ENCODE measurements at places on chromosomes 1 and 21.

- DNase-seq = no peak
Measured at GRCh38 chr21:33948951-33949444, 33.4 kb upstream of the ATP5PO start.

- peak; percentile 32 for DNase-seq
Measured at GRCh38 chr1:153465811-153466636, 5.6 kb upstream of the S100A7 start.

- no peak for DNase-seq
Measured at GRCh38 chr1:245418077-245418476, 263.3 kb downstream of the KIF26B start.

GRCh38 chr21:21806711-21807597 is 808.7 kb downstream of the NCAM2 start:
- no peak for DNase-seq

DNA sequence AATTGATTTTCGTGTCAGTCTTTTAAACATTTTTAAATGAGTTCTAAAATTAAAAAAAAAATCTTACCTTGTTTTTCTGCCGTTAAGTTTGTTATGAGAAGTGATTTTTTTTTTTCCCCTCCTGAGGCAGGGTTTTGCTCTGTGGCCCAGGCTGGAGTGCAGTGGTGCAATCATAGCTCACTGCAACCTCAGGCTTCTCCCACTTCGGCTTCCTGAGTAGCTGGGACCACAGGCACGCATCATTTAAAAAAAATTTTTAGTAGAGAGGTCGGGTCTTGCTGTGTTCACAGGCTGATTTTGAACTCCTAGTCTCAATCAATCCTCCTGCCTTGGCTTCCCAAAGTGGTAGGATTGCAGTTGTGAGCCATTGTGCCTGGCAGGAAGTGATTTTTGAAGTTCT is 41.1 kb downstream of the MTR start:
- no peak for DNase-seq

DNA sequence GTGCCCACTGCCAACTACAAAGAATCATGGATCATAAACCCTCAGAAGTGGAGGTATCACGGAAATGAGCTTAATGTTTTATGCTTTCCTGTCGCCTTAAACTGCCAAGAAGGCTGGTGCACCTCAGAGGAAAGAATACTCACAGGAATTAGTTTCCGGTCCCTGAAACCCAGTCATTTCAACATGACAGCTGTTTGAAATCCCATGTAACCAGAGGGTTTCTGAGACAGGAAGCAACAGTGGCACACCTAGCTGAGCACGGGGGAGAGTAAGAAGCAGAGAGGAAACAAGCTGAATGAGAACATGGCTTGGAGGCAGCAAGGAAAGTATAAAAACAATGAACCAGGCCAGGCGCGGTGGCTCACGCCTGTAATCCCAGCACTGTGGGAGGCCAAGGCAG is 3.9 kb downstream of the JAK1 start:
- DNase-seq = no peak

DNA sequence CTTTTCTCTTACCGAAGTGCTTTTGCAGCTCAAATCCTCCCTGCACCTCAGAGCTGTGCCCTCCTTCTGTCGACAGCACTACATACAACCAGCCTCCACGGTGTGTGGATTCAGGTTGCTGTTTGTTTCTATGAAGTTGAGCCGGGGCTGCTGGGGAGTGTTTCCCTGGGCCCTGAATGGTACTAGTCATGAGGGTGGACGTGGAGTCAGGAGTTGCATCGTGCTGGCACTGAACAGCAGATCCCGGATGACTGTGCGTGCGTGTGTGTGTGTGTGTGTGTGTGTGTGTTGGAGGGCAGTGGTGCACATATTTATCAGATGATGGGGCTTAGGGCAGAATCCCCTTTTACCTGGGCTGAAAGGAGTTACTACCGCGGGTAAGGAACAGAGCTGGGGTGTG is 47.0 kb downstream of the ACTL8 start:
- no peak for DNase-seq

DNA sequence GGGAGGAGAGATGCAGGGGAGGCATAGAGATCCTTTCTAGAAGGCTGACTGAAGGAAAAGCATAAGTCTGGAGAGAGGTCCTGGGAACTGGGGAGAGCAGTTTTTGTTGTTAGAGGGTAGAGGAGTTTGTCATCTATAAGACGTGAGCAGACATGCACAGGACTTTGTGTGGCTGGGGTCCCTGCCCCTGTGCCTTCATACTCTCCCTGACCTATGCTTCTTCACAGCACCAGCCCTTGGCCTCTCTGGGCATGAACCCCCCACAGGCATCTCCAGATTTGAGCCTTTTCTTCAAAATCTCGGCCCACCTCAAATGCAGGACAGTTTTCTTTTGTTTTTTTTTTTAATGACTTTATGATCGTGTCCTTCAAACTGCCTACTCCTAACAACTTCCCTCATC is 79.9 kb downstream of the EVA1C start:
- no peak for DNase-seq

DNA sequence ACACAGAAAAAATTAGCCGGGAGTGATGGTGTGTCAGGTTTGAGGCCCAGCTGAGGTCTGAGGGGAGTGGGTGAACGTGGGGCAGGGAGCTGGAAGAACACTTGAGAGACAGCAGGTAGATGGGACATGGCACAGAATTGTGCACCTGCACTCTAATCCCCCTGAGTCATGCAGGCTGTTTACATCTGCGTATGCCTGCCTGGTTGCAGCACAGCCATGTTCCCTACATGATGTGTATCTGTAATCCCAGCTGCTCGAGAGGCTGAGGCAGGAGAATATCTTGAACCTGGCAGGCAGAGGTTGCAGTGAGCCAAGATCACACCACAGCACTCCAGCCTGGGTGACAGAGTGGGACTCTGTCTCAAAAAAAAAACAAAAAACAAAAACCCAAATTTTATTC is 44.8 kb downstream of the ATP5PO start:
- DNase-seq = no peak

DNA sequence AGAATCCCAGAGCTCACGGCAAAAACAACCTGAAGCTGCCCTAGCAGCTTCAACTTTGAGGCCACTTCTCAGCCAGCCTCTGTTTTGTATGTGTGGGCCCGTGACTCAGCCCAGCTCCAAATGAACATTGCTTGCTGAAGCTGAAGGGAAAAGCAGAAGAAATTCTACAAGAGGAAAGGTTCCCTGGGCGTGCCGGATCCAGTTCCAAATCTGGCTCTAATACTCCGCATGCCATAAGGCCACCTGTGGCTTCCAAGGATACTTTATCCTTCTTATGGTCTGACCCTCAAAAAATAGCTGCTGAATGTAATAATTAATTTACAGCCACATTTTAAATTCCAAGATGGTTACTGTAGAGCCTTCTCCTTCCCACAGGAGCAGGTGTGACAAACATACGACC is 24.3 kb downstream of the TSPAN2 start:
- DNase-seq = no peak

- DNase-seq = no peak
Measured at GRCh38 chr21:38794978-38795377, 10.8 kb upstream of the ETS2 start.

- no peak for DNase-seq
Measured at GRCh38 chr1:91784191-91784590, 101.8 kb downstream of the TGFBR3 start.

- no peak for DNase-seq
Measured at GRCh38 chr21:44199448-44199847, 41.3 kb downstream of the ICOSLG start.

GRCh38 chr1:172357753-172358385 is 62.6 kb upstream of the C1orf105 start:
- DNase-seq = no peak

- DNase-seq = no peak
Measured at GRCh38 chr1:36880155-36881067, 153.9 kb downstream of the GRIK3 start.

- no peak for DNase-seq
Measured at GRCh38 chr1:214400131-214400530, 119.2 kb downstream of the SMYD2 start.

DNA sequence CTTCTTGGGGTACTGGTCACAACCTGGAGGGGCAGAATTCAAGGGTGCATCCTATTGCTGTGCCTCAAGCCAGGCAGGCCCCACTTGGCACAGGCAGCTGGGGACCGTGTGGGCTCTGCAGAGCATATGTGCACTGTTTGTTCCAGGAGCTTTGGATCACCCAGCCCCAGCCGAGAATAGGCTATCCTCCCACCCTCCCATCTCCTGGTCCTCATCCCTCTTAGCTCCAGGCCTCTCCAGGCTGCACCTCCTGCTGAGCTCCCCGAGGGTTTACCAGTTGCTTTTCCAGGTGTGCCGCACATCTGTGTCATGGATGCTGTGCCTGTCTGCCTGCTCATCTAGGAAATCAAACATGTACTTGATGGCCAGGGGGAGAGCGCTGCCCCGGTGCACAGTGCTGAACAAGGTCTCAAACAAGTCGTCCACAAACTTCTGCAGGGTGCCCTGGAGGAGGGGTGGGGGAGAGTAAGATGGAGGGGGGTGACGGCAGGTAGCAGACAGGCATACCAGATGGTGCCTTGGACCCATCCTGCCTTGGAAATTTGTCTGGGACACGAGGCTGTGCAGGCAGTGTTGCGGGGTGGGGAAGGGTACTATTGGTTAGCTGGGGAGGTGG is 120.5 kb upstream of the CD34 start:
- DNase-seq = no peak

DNA sequence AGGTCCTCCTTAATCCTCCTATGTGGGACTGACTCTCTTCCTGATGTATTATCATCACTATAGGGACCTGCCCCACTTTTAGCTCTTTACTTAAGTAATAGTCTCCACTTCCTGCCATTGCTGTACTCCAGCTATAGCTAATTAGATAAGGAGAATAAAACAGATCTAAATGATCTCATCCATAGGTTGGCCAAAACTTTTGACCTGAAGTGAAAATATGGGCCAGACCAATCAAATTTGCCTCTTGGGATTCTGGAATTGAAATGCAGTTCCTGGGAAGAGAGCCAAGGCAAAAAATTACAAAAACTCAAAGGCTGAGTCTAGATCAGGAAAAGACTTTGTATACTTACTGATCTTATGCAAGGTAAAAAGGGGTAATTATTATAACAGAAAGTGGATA is 36.1 kb upstream of the PDE4B start:
- no peak for DNase-seq

DNA sequence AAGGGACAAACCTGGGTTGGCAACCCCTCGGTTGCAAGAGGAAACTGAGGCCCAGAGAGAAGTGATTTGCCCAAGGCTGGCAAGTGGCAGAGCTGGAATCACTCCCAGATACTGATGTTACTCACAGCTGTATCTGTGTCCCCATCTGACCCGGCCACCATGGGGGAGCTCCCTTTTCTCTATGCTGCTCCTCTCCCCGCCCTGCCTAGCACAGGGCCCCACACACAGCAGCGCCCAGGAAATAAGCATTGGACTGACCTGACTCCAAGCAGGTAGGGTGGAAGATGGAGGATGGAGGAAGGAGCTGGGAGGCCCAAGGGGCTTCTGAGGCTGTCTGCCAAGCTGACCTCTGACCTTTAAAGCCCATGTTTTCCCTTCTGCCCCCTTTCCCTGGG is 3.0 kb upstream of the FBLIM1 start:
- DNase-seq = no peak

- no peak for DNase-seq
Measured at GRCh38 chr1:33005838-33006421, 30.8 kb downstream of the AK2 start.

DNA sequence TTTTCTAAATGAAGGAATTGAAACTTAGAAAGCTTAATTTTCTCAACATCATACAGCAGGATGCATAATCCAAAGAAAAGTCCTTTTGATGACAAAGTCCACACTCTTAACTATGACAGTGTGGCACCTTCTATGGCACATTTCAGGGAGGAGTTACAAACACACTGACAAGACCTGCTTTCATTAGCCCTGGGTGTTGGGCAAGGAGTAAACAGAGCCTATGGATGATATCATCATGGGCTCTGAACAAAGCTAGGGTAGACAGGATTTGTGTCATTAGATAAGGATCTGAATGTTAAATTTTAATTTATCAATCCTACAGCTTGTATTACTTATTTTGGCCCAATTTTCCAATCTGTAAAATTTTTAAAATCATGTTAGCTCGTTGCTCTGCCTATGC is 62.6 kb upstream of the DENND1B start:
- DNase-seq = no peak

GRCh38 chr1:90725657-90726424 is 8.7 kb upstream of the BARHL2 start:
- DNase-seq = no peak

DNA sequence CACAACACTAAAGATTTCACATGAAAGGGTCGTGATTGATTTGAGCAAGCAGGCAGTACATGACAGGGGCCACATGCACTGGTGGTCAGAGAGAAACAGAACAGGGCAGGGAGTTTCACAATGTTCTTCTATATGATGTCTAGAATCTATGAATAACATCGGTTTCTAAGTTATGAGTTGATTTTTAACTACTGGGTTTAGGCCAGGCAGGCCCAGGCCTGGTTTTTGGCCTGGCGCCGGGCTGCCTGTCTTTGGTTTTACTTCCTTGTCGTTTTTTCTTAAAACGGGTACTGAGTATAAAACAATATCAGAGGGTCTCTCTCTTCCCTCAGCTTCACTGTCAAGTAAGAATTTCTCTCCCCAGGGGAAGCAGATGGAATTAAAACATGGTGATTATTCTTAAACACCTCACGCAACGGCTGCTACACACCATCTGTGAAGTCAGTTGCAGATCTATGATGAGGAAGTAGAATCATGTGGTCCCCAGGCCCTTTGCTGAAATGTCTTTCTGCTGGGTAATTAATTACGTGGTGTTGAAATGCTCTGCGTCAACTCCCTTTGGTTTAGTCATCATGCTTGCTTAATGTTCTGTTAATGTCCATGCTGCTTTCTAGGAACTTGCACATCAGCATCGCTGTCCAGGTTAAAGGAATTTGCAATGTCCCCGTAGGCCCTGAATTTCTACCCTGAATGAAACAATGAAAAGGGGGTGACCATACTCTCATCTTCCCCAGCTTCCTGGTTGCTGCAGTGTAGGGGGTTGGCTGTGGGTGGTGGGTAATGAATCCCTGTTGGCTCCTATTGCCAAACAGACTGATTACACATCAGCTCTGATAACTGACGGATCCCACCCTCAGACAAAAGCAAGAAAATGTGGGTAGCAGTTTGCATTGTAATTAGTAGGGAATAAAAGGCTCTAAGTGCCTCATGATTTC is 70.3 kb downstream of the SERINC2 start:
- no peak for DNase-seq

- DNase-seq = no peak
Measured at GRCh38 chr1:100584761-100585745, 47.1 kb downstream of the GPR88 start.

DNA sequence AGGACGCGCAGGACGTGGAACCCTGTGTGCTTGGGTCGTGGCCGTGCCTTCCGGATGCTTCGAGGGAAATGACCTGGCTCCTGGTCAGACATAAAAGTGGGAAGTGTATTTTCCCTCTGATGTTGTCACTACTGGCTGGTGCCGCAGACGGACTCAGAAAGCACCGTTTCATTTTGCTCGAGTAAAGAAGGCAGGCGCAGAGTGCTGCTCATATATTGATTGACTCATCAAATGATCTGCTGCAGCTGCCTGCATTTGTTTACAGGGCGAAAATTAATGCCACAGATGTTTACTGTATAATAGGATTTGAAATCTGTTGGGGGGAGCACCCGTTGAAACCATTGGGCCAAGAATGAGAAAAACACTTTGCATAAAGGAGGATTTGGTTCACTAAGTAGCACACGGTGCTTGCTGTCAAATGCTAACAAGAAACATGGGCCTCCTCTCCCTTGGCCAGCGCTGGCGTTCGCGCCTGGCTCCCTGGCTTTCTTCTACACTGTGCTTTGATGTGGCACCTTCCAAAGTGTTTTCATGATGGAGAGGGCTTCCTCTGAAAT is 365.5 kb downstream of the CAMTA1 start:
- DNase-seq = no peak

GRCh38 chr1:201125019-201125418 is 2.0 kb downstream of the ASCL5 start:
- DNase-seq = no peak

GRCh38 chr1:91635763-91636162 is 135.1 kb downstream of the CDC7 start:
- no peak for DNase-seq
